ENCODE measurements at places on chromosomes 1 and 21. TPM values are rescaled to one million over a fixed set of nuclear protein-coding genes. Genes with fewer than 3 reads are reported as not detected.

Gene DMBX1
- total RNA-seq = 0.71 TPM

Gene RGS1
- not detected for total RNA-seq

Gene KCNT2
- not detected for total RNA-seq

Gene SLC30A2
- not detected for total RNA-seq

Gene CDCP2
- total RNA-seq = not detected

Gene C1QC
- not detected for total RNA-seq
